Hematopoietic multipotent progenitor cell treated with erythropoietin and hydrocortisone succinate and interleukin-3 and kit ligand, for 6 days (in vitro differentiated cells): ENCODE measurements at places on chromosomes 16 and 17.

GRCh38 chr17:82160075-82160474 is 52.6 kb downstream of the CCDC57 start:
- DNase-seq, result no peak

DNA sequence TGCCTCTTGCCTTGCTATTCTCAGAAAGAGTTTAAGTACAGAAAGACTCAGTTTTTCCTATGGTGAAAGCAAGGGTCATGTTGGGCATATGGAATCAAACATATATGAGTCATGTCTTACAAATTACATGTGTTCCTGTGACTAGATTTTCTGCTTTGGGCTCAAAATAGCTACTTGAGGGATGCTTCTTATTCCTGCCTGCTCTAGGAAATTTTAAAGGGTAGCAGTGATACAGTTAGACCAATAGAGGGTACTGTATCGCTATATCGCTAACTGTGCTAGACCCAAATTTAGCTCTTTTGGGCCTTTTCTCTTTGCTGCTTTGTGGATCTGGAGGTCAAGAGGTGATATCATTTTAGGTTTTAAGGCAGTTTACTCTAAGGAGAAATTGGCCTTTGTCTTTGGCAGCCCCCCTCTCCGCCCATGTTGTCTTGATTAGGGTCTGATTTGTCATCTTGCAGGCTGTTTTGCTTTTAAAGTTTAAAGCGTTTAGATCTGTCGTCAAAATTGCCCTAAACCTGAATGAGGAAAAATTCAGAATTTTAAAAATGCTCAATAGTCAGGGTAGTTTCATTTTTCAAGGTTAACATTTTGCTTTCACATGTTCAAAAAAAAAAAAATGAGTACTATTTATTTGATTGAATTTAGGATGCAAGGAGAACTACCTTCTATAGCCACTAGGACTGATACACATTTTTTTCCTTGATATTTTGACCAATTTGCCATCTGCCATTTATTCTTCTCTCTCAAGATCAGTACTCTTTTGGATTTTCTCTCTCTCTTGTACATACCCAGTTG is 8.8 kb downstream of the NFATC3 start:
- peak; percentile 76 for DNase-seq

DNA sequence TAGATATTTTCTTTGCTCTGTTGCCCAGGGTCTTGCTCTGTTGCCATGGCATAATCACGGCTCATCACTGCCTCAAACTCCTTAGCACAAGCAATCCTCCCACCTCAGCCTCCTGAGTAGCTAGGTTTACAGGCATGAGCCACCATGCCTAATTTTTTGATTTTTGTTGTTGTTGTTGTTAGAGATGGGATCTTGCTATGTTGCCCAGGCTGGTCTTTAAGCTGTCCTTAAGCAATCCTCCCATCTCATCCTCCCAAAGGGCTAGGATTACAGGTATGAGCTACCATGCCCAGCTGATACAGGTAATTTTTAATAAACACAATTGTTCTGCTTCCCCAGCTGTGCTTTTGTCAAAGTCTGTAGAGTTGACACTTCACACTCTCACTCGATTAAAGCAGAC is 159.3 kb downstream of the PARN start:
- DNase-seq, result no peak

- DNase-seq, result no peak
These were observed 29.7 kb downstream of the RAI1 start for GRCh38 chr17:17710728-17711541.

GRCh38 chr16:14186007-14186794 is 115.1 kb downstream of the MRTFB start:
- DNase-seq, result peak; percentile 32
